HFFc6 (cell line): ENCODE measurements at places on chromosomes 16 and 17.

GRCh38 chr16:4208341-4208751, 33.5 kb downstream of the SRL start:
- no peak overlapping the region for H3K4me3 ChIP-seq
- H3K36me3 ChIP-seq: no peaks in the 10 kb centered on the region
- no peaks in the 10 kb centered on the region for H3K4me1 ChIP-seq
- H3K27me3 ChIP-seq: peaks cover 4% of the 10 kb centered on the region
- H3K27ac ChIP-seq: no peak overlapping the region
- DNase-seq: no peak

DNA sequence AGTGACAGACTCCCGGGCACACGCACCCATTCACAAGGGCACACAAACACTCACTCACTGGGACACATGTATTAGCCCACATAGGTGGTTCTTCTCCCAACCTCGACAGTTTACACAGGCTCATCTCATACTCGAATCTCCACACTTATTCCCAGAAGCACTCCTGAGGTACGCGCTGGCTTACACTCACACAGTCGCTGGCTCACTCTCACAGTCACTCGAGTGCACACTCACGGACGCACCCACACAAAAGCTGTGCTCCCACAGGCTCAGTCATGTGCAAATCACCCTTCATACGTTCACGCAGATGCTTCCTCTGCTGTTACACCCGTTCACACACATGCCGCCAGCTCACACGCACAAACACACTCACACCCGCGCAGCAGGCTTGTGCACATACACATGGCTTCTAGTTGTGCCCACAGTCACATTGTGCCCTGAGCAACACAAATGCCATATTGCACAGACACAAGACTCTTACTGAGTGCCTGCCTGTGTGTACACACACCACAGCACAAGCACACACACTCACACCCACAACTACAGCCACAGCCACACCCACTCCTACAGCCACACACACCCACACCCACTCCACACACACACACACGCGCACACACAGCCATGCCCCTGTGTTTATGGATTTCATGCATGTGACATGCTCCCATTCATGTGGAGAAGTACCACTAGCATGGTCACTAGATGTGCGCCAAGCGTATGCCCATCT, 8.4 kb upstream of the PRR29 start:
- H3K4me3 ChIP-seq: no peak overlapping the region
- H3K36me3 ChIP-seq: no peaks in the 10 kb centered on the region
- no peak overlapping the region for H3K27ac ChIP-seq
- DNase-seq: no peak
- peaks cover 12% of the 10 kb centered on the region for H3K4me1 ChIP-seq
- H3K27me3 ChIP-seq: peaks cover 26% of the 10 kb centered on the region

GRCh38 chr17:489758-490329, 137.2 kb upstream of the RPH3AL start:
- DNase-seq: peak; percentile 41
- H3K36me3 ChIP-seq: no peaks in the 10 kb centered on the region
- H3K27ac ChIP-seq: peak overlapping the region; percentile 83
- H3K4me3 ChIP-seq: peak overlapping the region; percentile 91
- H3K27me3 ChIP-seq: no peaks in the 10 kb centered on the region

GRCh38 chr16:50096791-50097190, 31.0 kb downstream of the HEATR3 start:
- peaks cover 39% of the 10 kb centered on the region for H3K4me1 ChIP-seq
- H3K27ac ChIP-seq: peak overlapping the region; percentile 83
- DNase-seq: peak; percentile 81

GRCh38 chr17:6894206-6894528, 62.6 kb upstream of the TEKT1 start:
- no peak for DNase-seq
- H3K4me1 ChIP-seq: no peaks in the 10 kb centered on the region
- no peak overlapping the region for H3K27ac ChIP-seq
- no peak overlapping the region for H3K4me3 ChIP-seq

- no peaks in the 10 kb centered on the region for H3K4me1 ChIP-seq
- no peak overlapping the region for H3K4me3 ChIP-seq
- no peaks in the 10 kb centered on the region for H3K27me3 ChIP-seq
- H3K27ac ChIP-seq: no peak overlapping the region
Observed at GRCh38 chr16:77402672-77403071, 32.2 kb downstream of the ADAMTS18 start.

GRCh38 chr16:88306860-88307545, 75.8 kb upstream of the ZNF469 start:
- H3K4me1 ChIP-seq: peaks cover 77% of the 10 kb centered on the region
- H3K36me3 ChIP-seq: peaks cover 5% of the 10 kb centered on the region
- peak overlapping the region; percentile 99 for H3K27ac ChIP-seq
- peak overlapping the region; percentile 67 for H3K4me3 ChIP-seq

DNA sequence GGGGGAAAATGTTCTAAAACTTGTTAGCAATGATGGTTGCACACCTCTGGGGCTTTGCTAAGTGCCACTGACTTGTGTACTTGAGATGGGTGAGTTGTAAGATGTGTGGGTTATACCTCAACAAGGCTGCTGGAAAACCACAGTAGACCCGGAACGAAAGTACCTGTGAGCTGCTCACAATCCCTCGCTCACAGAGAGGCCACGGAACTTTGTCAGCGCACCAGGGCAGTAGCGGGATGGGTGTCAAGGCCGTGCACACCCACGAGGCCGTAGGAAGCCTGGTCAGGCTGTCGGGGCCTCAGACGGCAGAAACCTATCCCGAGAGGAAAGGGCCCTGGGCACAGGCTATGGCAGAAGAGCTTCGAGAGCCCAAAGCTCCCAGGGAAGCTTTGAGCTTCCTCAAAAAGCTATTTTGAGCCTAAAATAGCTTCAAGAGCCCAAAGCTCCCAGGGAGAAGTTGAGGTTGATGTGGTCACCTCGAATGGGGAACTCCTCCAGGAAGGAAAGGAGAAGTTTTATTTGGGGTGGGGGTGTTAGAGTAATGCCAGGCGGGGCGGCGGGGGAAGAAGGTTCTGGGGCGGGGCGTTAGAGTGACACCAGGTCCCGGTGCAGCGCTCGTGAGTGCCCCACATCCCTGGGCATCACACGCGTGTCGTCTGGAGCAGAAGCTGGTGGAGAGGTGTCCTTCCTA, 19.0 kb downstream of the CBFA2T3 start:
- DNase-seq: no peak
- H3K4me1 ChIP-seq: no peaks in the 10 kb centered on the region
- H3K27me3 ChIP-seq: peaks cover 44% of the 10 kb centered on the region

GRCh38 chr16:64948056-64948455, 173.8 kb downstream of the CDH11 start:
- peak overlapping the region; percentile 61 for H3K27ac ChIP-seq
- peaks cover 85% of the 10 kb centered on the region for H3K36me3 ChIP-seq
- no peak for DNase-seq
- H3K4me1 ChIP-seq: peaks cover 15% of the 10 kb centered on the region

DNA sequence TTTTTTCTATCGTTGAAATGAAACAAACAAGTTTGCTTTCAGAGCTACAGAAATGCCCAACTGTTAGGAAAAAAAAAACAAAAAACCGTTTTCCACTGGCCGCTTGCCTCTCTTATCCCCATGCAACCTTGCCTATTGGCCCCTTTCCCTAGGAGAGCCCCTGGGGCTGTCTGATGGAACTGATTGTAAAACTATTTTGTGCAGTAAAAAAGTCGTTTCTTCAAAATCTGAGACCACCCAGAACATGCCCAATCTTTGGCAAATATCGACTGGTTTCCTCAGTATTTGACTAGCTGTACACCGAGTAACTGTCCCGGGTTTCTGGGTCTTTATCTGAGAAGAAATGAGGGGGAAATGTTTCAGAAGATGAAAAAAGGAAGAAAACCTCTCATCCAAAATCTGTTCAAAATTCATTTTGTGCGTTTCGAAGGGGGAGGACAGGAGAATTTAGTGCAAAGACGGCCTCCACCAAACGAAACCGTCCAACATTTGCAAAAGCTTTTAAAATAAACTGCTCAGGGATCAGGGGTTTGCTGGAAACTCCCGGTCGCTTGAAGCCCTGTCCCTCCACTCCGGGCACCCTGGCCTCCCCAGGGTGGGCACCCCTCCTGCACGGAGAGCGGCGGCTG, 1.1 kb upstream of the GNAO1 start:
- H3K27me3 ChIP-seq: peaks cover 42% of the 10 kb centered on the region
- H3K4me3 ChIP-seq: peak overlapping the region; percentile 8; the same call in 1 of the 2 replicates
- no peak for DNase-seq
- no peaks in the 10 kb centered on the region for H3K36me3 ChIP-seq

GRCh38 chr17:9299695-9300094, 275.9 kb downstream of the STX8 start:
- H3K4me1 ChIP-seq: no peaks in the 10 kb centered on the region
- H3K27ac ChIP-seq: no peak overlapping the region
- DNase-seq: no peak
- no peaks in the 10 kb centered on the region; the same call in 1 of the 2 replicates for H3K36me3 ChIP-seq
- 0 out of 2 replicates have a peak, but pooled peaks cover 2% of the 10 kb centered on the region for H3K27me3 ChIP-seq

GRCh38 chr16:19843371-19843770, 41.3 kb downstream of the GPRC5B start:
- no peak overlapping the region for H3K4me3 ChIP-seq
- H3K27ac ChIP-seq: peak overlapping the region; percentile 34; the same call in 1 of the 2 replicates
- H3K4me1 ChIP-seq: peaks cover 30% of the 10 kb centered on the region
- no peaks in the 10 kb centered on the region for H3K36me3 ChIP-seq

- DNase-seq: no peak
- H3K36me3 ChIP-seq: peaks cover 5% of the 10 kb centered on the region; the same call in 1 of the 2 replicates
- H3K4me3 ChIP-seq: no peak overlapping the region
- H3K27me3 ChIP-seq: no peaks in the 10 kb centered on the region; the same call in none of the 2 replicates
- H3K27ac ChIP-seq: no peak overlapping the region
Observed at GRCh38 chr17:36112572-36112971, 8.9 kb downstream of the CCL4 start.

GRCh38 chr16:63018581-63019223, 982.5 kb upstream of the CDH8 start:
- no peaks in the 10 kb centered on the region for H3K27me3 ChIP-seq
- H3K27ac ChIP-seq: no peak overlapping the region
- no peak overlapping the region for H3K4me3 ChIP-seq
- no peaks in the 10 kb centered on the region for H3K4me1 ChIP-seq
- no peak for DNase-seq
- no peaks in the 10 kb centered on the region for H3K36me3 ChIP-seq

- H3K4me3 ChIP-seq: peak overlapping the region; percentile 93
- H3K27me3 ChIP-seq: peaks cover 24% of the 10 kb centered on the region
- H3K4me1 ChIP-seq: peaks cover 64% of the 10 kb centered on the region
- H3K36me3 ChIP-seq: peaks cover 12% of the 10 kb centered on the region; the same call in 1 of the 2 replicates
- peak overlapping the region; percentile 37; the same call in 1 of the 2 replicates for H3K27ac ChIP-seq
Observed at GRCh38 chr17:72122010-72122764, 1.4 kb downstream of the SOX9 start.

GRCh38 chr16:57530104-57530521, 6.3 kb downstream of the CCDC102A start:
- H3K4me3 ChIP-seq: no peak overlapping the region; the same call in 1 of the 2 replicates
- H3K4me1 ChIP-seq: peaks cover 47% of the 10 kb centered on the region
- peaks cover 4% of the 10 kb centered on the region; the same call in 1 of the 2 replicates for H3K27me3 ChIP-seq
- H3K36me3 ChIP-seq: no peaks in the 10 kb centered on the region

- H3K36me3 ChIP-seq: peaks cover 5% of the 10 kb centered on the region; the same call in 1 of the 2 replicates
- no peak for DNase-seq
- H3K27ac ChIP-seq: no peak overlapping the region
- H3K27me3 ChIP-seq: peaks cover 2% of the 10 kb centered on the region
- no peak overlapping the region for H3K4me3 ChIP-seq
Observed at GRCh38 chr16:84893467-84893848, 73.7 kb downstream of the CRISPLD2 start.

- peak overlapping the region; percentile 53 for H3K27ac ChIP-seq
- no peaks in the 10 kb centered on the region for H3K36me3 ChIP-seq
- H3K27me3 ChIP-seq: no peaks in the 10 kb centered on the region; the same call in 1 of the 2 replicates
- peaks cover 35% of the 10 kb centered on the region for H3K4me1 ChIP-seq
Observed at GRCh38 chr17:43327421-43327820, 71.4 kb upstream of the ARL4D start.

DNA sequence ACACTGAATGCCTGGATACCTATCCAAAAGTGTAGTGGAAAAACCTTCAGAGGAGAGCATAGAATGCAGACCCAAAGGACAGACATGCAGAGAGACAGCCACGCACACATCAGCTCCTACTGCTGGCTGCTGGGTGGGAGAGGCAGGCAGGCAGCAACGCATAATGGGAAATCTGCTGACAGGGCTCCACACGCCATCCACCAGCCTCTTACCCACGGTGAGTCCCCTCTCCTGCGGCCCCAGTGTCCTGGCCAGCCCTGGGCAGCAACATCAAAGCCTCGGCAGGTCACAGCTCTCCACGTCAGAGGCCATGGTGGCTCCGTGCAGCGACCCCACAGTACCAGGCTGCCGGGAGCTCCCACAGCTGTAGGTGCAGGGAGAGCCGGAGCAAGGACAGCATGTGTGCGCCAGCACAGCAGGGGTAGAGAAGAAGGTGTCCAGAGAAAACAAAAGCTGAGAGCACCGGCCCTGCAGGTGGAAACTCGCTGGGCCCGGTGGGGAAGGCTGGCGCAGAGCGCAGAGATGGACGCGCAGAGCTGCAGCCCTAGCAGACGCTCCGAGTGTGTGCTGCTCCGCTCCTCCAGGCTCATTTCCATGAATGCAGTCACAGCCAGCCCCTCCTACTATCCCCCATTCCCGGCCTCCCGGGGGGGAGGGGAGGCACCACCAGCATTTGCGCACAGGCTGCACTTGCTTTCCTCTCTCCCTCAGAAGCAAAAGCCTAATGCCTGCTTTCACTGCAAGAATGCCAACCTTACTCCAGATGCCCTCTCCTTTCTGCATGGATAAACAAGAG, 58.9 kb downstream of the CYTH1 start:
- peaks cover 38% of the 10 kb centered on the region for H3K4me1 ChIP-seq
- H3K36me3 ChIP-seq: no peaks in the 10 kb centered on the region
- DNase-seq: no peak
- H3K4me3 ChIP-seq: peak overlapping the region; percentile 4; the same call in 1 of the 2 replicates
- no peak overlapping the region for H3K27ac ChIP-seq
- H3K27me3 ChIP-seq: peaks cover 4% of the 10 kb centered on the region

DNA sequence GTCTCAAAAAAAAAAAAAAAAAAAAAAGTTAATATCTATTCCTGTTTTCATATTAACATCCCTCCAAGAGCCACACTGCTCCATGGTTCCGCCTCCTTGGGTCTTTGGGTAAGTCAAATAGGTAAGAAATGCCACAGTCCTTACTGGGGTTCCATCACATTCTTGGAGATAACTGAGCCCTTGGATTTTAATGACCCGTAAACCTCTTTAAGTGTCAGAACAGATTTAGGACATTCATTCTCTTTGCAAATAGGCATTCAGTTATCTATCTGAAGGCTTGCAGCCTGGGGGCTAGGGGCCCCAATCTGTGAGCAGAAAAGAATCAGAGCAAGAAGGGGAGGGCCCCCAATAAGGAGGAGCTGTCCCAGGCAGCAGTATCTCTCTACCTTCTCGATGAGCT, 28.0 kb downstream of the MYH13 start:
- H3K4me1 ChIP-seq: no peaks in the 10 kb centered on the region
- H3K27ac ChIP-seq: no peak overlapping the region
- H3K27me3 ChIP-seq: peaks cover 17% of the 10 kb centered on the region
- no peak for DNase-seq

- peaks cover 9% of the 10 kb centered on the region for H3K36me3 ChIP-seq
- no peak overlapping the region for H3K4me3 ChIP-seq
- peaks cover 48% of the 10 kb centered on the region for H3K4me1 ChIP-seq
- peaks cover 2% of the 10 kb centered on the region for H3K27me3 ChIP-seq
- no peak overlapping the region for H3K27ac ChIP-seq
- no peak for DNase-seq
Observed at GRCh38 chr16:72815348-72816318, 232.3 kb downstream of the ZFHX3 start.
